ENCODE measurements at places on chromosomes 11 and 22. TPM values are rescaled to one million over a fixed set of nuclear protein-coding genes. Genes with fewer than 3 reads are reported as not detected.

DNA sequence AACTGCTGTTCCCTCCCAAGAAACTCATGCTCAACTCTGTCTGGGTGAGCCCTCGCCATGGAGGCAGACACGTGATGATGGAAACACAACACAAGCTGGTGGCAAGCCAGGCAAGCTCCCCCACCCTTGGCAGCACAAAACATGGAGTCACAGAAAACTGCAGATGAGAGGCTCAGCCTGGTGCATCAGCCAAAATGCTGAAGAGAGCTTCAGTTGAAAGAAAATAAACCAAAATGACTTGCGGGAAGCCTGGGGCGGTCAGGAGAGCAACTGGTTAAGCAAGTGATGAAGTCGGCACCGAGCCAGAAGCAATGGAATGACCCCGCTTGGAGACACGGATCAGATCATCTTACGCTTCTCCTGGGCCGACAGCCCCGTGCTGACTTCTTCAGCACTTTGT is 68.3 kb downstream of the C11orf58 start:
- peak; percentile 59 for DNase-seq

- peak; percentile 73 for DNase-seq
Measured at GRCh38 chr22:29306175-29306834, at the start of gene GAS2L1. Gene GAS2L1 (plus strand): TSS chr22:29306650. CDS start chr22:29308106, 1,456 bp downstream.

- DNase-seq = no peak
Measured at GRCh38 chr11:68013611-68014156, 3.6 kb downstream of the ALDH3B1 start.

DNA sequence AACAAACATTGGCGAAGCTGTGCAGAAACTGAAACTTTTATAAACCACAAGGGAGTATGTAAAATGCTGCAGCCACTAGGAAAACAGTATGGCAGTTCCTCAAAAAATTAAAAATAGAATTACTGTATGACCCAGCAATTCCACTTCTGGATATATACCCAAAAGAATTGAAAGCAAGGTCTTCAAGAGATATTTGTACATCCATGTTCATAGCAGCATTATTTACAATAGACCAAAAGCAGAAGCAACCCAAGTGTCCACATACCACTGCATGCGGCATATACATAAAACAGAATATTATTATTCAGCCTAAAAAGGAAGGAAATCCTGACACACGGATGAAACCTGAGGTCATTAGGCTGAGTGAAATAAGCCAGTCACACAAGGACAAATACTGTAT is 85.8 kb downstream of the RELT start:
- no peak for DNase-seq

Gene MYOD1
- not detected for total RNA-seq

DNA sequence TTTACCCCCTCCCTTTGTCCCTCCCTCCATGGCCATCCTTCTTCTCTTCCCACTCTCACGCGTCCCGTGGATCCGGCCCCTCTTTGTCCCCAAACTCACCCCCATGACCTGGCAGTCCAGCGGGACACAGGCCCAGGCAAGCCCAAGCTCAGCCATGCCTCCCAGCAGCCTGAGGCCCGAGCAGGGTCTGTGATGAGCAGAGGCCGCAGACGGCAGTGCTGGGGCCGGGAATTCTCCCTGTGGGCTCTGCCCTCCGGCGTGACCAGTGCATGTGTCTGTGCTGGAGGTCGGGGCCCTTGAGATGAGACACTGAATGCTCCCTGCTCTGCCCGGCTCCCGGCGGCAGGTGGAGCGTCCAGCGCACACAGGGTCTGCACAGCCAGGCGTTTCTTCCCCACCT is 237.9 kb downstream of the BRD1 start:
- DNase-seq = no peak

- no peak for DNase-seq
Measured at GRCh38 chr11:75516886-75517285, 8.9 kb downstream of the GDPD5 start.

GRCh38 chr11:43930868-43931716 is 11.3 kb upstream of the C11orf96 start:
- DNase-seq = peak; percentile 42

GRCh38 chr11:120182790-120183491 is 27.9 kb upstream of the OAF start:
- no peak for DNase-seq

Gene VPS37C
- 3.2 TPM for total RNA-seq

Gene OR5M11
- total RNA-seq = not detected

DNA sequence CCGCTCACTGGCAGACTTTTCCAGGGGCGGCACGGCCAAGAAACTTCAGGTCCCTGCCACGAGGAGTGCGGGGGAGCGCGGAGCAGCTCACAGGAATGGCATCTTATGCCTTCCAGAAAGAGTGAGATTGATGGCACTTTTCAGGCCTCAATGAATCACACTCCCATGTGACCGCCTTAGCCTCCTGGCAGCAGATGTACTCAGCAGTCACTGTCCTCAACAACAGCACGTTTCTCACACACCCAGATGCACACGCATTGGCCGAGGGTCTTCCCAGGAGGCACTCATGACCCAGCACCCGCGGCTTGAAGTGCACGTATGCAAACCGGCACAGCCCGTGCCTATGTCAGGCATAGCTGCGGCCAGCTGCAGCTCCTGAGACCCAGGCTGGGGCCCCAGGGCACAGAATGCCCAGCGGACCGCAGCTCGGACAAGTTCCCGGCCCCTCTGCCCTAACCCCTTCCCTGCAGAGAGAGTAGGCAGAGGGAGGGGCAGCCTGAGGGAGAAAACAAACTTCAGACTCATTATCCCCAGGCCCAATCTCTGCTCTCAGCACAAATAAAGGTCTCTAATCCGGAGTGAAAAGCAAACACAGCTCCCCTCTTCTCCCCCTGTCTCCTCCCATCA is 48.3 kb downstream of the RPUSD4 start:
- DNase-seq = peak; percentile 96

Gene DDTL
- total RNA-seq = 0.36 TPM

- no peak for DNase-seq
Measured at GRCh38 chr11:75269896-75270295, 29.3 kb downstream of the TPBGL start.

DNA sequence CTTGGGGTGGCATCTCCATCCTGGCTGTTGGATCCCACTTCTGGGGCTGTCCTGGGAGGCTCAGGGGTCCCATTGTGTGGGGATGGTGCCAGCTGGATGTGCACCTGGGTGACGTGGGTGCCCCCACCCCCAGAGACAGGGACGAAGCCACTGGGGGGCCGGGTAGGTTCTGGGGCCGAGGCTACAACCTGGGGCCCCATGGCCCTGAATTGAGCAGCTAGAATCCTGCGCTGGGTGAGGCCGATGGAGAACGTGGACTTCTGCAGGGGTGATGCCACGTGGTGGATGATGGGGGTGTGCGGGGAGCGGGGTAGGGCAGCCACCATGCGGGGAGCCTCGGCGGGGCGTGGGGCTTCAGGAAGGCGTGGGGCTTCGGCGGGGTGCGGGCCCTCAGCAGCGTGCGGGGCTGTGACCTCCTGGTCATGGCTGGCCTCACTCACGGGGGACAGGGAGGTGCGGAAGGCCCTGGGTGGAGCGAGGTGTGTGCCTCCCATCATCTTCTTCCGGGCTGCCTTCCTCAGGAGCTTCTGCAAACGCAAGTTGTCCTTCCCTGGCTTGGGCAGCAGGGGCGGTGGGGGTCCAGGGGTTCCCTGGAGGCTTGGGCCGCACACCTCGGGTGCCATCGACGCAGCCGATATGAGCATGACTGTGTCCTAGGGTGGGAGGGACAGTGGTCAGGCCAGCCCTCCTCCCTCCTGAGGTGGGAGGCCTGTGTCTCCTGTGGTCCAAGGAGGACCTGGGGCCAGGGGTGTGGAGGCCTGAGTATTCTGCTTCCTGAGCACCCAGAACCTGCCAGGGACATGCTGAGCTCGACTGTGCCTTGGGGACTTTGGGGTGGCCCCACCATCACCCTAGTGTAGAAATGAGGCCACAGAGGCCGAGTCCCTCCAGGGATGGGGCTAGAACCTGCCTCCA is 1.5 kb downstream of the PRR33 start:
- no peak for DNase-seq

- DNase-seq = no peak
Measured at GRCh38 chr11:83852775-83853442, 566.7 kb upstream of the CCDC90B start.

Gene TIGD3
- total RNA-seq = not detected

DNA sequence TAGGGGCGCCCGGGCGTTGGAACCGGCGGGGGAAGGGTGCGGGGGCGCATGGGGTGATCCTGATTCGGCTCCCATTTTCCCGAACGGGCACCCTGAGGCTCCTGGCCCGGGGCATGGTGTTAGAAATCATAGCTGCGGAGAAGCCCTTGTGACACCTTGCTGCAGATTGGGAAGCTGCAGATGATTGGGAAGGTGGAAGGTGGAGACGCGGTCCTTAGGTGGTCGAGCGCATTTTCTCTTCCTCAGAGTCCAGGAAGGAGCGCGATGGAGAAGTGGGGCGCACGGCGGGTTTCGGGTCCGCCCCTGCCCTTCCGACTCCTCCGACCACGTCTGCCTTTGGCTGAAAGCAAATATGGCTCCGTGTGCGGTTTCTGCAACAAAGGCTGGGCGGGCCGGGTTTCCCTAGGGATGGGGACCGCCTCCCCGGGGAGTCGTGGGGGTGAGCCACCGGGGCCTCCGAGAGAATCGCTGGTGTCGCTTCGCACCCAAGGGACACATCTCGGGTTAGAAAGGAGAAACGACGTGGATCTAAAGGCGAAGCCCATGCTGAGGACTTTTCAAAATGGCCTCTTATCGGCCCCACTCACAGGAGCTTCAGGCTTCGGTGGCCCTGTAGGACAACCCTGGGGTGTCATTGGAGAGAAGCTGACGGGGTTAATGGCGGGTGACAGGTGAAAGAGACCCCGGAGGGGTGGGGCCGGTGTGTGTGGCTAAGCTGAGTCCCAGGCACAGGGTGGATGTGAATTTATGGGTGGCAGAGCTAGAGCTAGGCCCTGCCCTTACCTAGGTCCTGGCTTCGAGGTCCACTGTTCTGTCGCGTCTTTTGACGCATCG is 707 bp upstream of the FTH1 start:
- no peak for DNase-seq

- DNase-seq = no peak
Measured at GRCh38 chr11:44309478-44310205, at the start of gene ALX4. Gene ALX4 (minus strand): TSS chr11:44310139. CDS start chr11:44310062, 77 bp downstream.
